Progenitor cell of endocrine pancreas (in vitro differentiated cells): ENCODE measurements at places on chromosomes 1 and 21. TPM values are rescaled to one million over a fixed set of nuclear protein-coding genes. Genes with fewer than 3 reads are reported as not detected.

Gene LCE1D
- total RNA-seq = not detected in 2 replicates

DNA sequence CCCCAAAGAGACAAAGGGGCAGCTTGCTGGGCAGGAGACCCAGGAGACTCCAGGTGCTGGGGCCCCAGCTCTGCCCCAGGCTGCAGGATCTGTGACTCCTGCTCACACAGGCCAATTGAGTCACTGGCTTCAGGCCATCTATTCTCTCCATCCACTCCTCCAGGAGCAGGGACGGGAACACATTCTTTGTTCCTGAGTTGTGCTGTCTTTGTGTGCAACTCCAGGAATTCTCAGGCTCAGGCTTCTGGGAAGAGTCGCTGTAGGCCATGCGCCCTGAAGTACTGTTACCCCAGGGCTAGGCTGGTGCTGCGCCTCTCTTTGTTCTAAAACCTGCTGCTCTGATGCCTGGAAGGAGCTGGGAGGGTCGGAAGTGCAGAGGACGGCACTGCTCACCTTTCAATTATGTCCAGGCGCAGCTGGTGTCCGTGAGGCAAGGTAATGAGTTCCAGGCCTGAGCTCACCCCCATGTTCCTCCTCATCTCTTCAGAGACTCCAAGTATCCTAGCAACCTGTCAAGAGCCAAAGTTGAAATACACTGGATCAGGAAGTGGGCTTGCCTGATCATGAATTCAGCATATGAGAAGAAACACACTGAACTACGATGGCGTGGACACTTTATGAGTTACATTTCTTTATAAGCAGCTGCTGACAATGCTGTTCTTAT lies 105.9 kb downstream of the BCAR3 start:
- peak overlapping the region; percentile 84 for H3K27ac ChIP-seq
- no peaks in the 10 kb centered on the region for H3K27me3 ChIP-seq
- DNase-seq = no peak
- H3K4me1 ChIP-seq = peaks cover 12% of the 10 kb centered on the region
- H3K36me3 ChIP-seq = peaks cover 6% of the 10 kb centered on the region

DNA sequence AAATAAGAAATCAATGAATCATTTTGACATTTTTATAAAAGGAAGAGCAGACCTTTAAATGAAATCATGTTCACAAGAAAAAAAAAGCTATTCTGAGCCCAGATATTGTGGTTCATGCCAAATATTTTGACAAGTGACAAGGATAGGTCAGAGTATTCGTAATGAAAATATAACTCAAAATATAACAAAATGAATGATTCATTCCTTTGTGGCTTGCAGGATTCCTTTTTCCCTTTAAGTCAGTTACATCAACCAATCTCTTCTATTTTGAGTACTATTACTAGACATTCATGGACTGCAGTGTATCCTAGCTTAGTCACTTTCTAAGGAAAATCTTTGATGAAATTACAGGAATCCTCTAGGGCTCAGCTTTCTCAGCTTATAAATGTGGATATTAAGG lies 188.7 kb downstream of the COL11A1 start:
- H3K27me3 ChIP-seq = no peaks in the 10 kb centered on the region
- H3K27ac ChIP-seq = no peak overlapping the region
- no peak overlapping the region for H3K4me3 ChIP-seq
- no peaks in the 10 kb centered on the region for H3K36me3 ChIP-seq

DNA sequence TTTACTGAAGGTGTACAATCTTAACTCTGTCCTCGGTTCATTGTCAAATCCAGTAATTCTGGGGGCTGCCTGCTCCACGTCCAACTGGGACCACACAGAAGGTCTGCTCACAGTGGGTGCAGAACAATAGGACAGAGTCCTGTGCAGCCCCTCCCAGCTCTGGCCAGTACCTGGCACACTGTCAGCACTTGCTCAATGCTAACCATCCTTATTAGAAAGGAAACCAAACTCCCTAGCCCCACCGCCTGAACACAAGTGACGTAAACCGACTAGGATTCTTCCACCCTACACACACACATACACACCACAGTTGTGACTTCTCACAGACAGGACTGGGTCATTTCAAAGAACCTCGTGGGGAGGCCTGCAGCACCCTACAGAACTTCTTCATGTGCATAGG lies 5.2 kb downstream of the BCAR3 start:
- DNase-seq = no peak
- peaks cover 18% of the 10 kb centered on the region for H3K27me3 ChIP-seq
- no peaks in the 10 kb centered on the region for H3K36me3 ChIP-seq
- no peak overlapping the region for H3K4me3 ChIP-seq
- peaks cover 32% of the 10 kb centered on the region for H3K4me1 ChIP-seq

GRCh38 chr1:155944444-155944799 lies 3.0 kb downstream of the RXFP4 start:
- H3K36me3 ChIP-seq = peaks cover 7% of the 10 kb centered on the region
- H3K27ac ChIP-seq = peak overlapping the region; percentile 79
- peak overlapping the region; percentile 33 for H3K4me3 ChIP-seq
- H3K4me1 ChIP-seq = peaks cover 21% of the 10 kb centered on the region
- DNase-seq = no peak

DNA sequence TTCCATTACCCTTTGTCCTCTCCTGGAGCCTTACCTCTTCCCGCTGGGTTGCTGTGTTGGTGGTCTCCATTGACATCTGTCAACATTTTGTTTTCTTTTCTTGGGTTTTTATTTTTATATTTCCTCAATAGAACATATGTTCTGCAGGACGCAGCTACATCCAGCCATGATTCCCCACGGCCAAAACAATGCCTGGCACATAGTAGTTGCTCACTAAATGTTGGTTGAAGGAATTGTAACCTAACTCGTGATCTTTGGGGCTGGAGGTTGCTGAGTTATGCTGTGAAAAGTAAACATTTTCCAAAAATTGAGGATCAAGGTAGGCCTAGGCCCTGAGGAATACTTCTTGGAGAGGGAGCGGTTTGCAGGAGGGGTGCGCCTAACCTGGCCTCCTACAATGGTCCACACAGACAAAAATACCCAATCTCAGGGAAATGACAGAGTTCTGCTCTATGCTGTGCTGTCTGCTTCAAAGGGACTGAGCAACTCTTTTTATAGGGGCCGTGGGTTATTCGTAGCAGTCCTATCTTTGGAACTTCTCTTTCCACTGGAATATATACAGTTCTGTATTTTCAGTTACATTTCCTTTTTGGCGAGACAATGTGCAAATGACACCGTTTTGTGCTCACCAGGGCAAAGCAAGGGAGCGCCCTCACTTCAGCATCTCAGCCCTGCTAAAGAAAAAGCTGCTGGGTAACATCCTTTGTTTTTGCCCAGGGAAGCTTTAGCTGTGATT lies 1.4 kb downstream of the PDPN start:
- H3K36me3 ChIP-seq = no peaks in the 10 kb centered on the region
- H3K4me3 ChIP-seq = peak overlapping the region; percentile 83
- DNase-seq = no peak
- peaks cover 51% of the 10 kb centered on the region for H3K27me3 ChIP-seq
- no peak overlapping the region for H3K27ac ChIP-seq
